ENCODE measurements at places on chromosomes 13 and 19.

DNA sequence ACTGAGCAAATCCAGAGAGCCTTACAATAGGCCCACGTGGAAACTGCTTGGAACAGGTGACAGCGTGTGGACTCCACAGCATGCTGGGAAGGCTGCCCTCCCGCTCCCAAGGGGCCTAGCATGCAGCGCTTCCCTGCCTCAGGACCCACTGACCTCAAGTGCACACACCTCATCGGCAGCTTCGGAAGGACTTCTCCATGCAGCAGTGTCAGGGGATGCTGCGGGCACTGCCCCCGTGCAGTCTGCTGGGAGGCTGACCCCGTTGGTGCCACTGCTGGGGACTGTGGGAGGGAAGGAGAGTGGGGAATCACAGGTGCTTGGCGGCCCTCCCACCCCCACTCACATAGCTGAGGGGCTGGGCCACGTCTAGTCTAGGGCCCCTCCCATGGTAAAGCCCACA lies 17.2 kb downstream of the CAPS start:
- peaks cover 16% of the 10 kb centered on the region for H3K36me3 ChIP-seq
- H3K27ac ChIP-seq, result no peak overlapping the region
- H3K4me1 ChIP-seq, result peaks cover 25% of the 10 kb centered on the region
- H3K27me3 ChIP-seq, result no peaks in the 10 kb centered on the region

DNA sequence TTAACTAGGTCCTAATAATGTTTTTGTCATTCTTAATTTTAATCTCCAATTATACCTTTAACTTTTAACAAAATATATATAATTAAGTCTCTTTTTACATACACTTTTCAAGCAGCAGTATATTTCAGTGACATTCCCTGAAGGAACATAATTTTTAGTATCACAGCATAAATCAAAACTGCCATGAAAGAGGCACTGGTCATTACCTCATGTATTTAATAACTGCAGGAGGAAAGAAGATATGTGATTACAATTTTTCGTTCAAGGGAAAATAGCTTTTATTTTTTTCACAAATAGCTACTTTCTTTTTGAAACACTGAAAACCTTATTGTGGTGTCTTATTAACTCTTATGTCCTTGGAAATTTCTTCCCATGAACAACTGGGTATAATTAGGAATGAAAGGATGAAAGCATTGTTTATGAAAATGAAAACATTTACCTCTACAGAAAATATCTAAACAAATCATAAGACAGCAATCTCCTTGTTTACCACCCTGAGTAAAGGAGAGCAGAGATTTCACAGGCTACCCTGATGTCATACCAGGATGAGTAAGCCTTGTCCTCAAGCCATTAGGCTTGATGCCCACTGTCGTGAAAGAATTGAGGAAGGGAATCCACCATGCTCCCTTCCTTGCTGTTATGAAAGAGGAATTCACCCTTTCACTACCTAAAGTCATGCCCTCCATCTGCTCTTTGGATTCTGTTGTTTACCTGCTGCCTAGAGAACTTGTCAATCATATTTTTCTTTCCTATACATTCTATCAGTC lies 877.2 kb upstream of the PCDH20 start:
- no peak overlapping the region for H3K27ac ChIP-seq
- no peaks in the 10 kb centered on the region for H3K36me3 ChIP-seq
- H3K4me3 ChIP-seq, result no peak overlapping the region
- H3K27me3 ChIP-seq, result no peaks in the 10 kb centered on the region
- no peak for DNase-seq
- no peaks in the 10 kb centered on the region for H3K4me1 ChIP-seq

DNA sequence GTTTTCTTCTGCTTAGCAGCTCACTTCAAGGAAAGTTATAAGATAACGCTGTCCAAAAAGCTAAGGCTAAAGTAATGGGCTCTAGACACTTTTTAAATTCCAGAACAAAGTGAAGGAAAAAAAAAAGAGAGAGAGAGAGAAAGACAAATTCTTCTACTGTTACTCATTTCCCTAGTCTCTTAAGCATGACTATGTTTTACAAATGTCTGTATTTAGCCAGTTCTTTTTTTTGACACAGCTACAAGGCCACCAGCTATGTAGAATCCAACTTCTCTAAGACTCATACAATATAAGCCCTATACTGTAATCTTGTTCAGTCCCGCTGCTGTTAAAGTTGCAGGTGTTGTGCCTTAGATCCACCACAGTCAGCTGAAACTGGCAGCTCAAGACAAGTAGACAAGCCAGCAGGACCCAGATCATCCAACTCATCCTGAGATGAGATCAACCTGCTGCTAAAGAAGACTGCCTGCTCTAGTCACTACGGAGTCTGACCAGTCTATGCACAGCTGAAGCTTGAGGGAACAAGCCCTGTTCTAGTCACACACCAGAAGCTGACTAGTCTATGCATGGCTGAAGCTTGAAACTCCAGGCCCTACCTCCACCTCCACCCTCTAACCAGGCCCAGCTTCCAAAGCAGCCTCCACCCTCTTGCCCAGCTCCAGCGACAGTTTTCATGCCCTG lies 10.3 kb upstream of the ZNF83 start:
- peaks cover 38% of the 10 kb centered on the region for H3K4me1 ChIP-seq
- DNase-seq, result no peak
- H3K4me3 ChIP-seq, result peak overlapping the region; percentile 47
- H3K27me3 ChIP-seq, result no peaks in the 10 kb centered on the region

GRCh38 chr13:73000027-73000674 lies 58.7 kb upstream of the KLF5 start:
- no peak overlapping the region for H3K27ac ChIP-seq
- peaks cover 4% of the 10 kb centered on the region for H3K4me1 ChIP-seq
- H3K36me3 ChIP-seq, result peaks cover 6% of the 10 kb centered on the region
- DNase-seq, result no peak
- no peak overlapping the region for H3K4me3 ChIP-seq

GRCh38 chr19:33845498-33845897 lies 48.8 kb downstream of the KCTD15 start:
- no peak overlapping the region for H3K27ac ChIP-seq
- DNase-seq, result no peak
- no peaks in the 10 kb centered on the region for H3K4me1 ChIP-seq
- H3K36me3 ChIP-seq, result no peaks in the 10 kb centered on the region

- DNase-seq, result no peak
- peaks cover 11% of the 10 kb centered on the region for H3K4me1 ChIP-seq
- H3K27ac ChIP-seq, result no peak overlapping the region
- H3K27me3 ChIP-seq, result peaks cover 2% of the 10 kb centered on the region
- H3K4me3 ChIP-seq, result no peak overlapping the region
Observed at GRCh38 chr13:47455626-47456025, 545.4 kb downstream of the SUCLA2 start.

- peak; percentile 64 for DNase-seq
- no peak overlapping the region for H3K27ac ChIP-seq
- no peaks in the 10 kb centered on the region for H3K27me3 ChIP-seq
Observed at GRCh38 chr13:57824121-57824520, 192.6 kb downstream of the PCDH17 start.

DNA sequence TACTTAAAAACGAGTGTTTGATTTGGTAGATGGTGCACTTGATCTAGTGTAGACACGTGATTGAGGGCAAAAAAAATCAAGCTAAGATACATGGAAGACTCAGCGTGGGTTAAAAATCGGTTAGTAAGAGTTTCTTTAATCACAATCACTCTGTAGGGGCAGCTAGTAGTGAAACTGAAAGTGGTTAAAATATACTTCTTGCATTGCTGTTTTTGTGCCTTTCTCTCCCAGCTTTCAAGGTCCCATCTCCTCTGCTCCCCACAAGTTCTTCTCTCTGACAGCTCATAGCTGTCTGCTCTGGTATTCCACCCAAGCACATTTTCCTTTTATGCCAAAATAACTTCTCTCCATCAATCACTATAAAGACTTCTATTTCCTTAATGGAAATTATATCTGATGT lies 1089.7 kb downstream of the EFNB2 start:
- DNase-seq, result no peak
- H3K4me3 ChIP-seq, result no peak overlapping the region
- H3K27ac ChIP-seq, result peak overlapping the region; percentile 14
- H3K4me1 ChIP-seq, result peaks cover 34% of the 10 kb centered on the region

DNA sequence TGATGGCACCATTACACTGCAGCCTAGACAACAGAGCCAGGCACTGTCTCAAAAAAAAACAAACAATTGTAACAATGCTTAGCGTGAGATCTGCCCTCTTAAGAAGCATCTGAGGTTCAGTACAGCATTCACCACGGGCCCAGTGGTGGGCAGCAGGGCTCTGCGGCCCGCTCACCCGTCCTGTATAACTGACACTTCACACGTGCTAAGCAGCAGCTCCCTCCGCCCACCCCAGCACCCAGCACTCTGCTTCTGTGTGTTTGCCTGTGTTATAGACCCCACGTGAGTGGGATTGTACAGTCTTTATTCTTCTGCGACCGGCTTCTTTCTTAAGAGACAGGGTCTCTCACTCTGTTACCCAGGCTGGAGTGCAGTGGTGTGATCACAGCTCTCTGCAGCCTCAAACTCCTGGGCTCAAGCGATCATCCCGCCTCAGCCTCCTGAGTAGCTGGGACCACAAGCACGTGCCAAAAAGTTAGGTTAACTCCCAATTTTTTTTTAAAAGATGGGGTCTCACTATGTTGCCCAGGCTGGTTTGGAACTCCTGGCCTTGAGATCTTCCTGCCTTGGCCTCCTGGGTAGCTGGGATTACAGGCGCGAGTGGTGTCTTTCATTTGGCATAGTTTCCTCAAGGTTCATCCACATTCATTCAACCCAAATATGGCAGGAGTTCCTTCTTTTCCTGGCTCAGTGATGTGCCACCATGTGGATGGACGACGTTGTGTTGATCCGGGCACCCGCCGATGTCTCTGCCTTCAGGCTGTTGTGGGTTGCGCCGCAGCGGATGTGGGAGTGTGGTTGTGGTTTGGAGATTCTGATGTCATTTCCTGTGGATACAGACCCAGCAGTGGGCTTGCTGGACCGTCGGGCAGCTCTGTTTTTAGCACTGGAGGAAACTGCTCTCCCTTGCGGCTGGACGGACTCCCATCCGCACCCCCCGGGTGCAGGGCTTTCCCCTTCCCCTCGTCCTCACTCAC lies 170.0 kb downstream of the KDM4B start:
- H3K4me3 ChIP-seq, result no peak overlapping the region
- DNase-seq, result no peak
- peaks cover 24% of the 10 kb centered on the region for H3K36me3 ChIP-seq
- H3K4me1 ChIP-seq, result peaks cover 16% of the 10 kb centered on the region

GRCh38 chr13:92126399-92126798 lies 728.0 kb downstream of the GPC5 start:
- H3K36me3 ChIP-seq, result no peaks in the 10 kb centered on the region
- H3K27me3 ChIP-seq, result peaks cover 7% of the 10 kb centered on the region

DNA sequence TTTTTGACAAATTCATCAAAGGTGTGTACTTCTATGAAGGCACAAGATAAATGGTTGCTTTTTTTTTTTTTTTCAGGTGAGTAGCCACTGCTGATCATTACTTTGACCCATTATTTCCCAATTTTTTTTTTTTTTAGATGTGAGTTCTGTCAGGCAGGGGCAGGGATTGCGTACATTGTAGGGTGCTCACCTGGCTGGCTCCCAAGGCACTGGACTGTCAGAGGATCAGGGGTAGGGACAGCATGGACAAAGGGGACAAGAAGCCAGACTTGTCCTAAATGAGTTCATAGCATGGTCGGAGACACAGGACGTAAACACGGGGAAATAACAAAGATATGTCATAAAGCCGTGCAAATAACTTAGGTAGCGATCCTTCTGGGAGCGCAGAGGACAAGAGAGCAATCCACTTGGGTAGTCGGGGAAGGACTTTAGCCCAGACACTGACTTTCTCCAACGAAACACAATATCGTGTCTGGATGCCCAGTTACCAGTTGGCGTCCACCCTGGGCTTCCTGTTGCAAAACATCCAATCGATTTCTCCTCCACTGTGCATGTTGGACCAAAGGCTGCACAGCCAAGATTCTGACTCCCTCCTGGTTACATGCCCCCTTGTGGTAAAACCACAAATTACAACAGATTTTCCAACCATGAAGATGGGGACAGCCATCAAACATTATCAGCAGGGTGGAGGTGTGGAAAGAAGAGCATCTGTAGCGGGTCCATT lies 27.5 kb upstream of the KATNAL1 start:
- no peak for DNase-seq
- H3K4me3 ChIP-seq, result no peak overlapping the region
- H3K4me1 ChIP-seq, result peaks cover 23% of the 10 kb centered on the region
- no peaks in the 10 kb centered on the region for H3K27me3 ChIP-seq
- H3K27ac ChIP-seq, result no peak overlapping the region

GRCh38 chr13:103539265-103539664 lies 473.0 kb upstream of the SLC10A2 start:
- H3K36me3 ChIP-seq, result peaks cover 6% of the 10 kb centered on the region
- no peaks in the 10 kb centered on the region for H3K4me1 ChIP-seq
- no peak overlapping the region for H3K27ac ChIP-seq
- no peak overlapping the region for H3K4me3 ChIP-seq
- DNase-seq, result no peak

DNA sequence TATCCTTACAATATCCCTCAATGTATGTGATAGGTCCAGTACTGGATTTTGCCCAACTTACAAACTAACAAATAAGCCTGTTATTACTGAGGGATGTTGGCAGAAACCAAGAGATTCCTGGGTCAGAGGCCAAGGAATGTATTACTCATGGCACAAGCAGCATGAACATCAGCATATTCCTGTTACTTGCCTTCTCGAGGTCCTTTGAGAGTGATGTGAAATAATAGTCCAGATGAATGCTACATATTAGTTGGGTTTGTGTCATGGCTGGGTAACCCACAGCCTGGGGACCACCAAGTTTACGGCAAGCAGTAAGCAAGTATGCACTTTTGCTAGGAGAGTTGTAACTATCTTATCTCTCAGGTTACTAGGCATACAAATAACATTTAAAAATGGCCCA lies 384.5 kb upstream of the GPC6 start:
- no peak overlapping the region for H3K4me3 ChIP-seq
- no peak for DNase-seq
- peaks cover 41% of the 10 kb centered on the region for H3K4me1 ChIP-seq
- no peaks in the 10 kb centered on the region for H3K27me3 ChIP-seq

GRCh38 chr13:94267581-94268366 lies 211.7 kb downstream of the DCT start:
- H3K27me3 ChIP-seq, result no peaks in the 10 kb centered on the region
- peaks cover 2% of the 10 kb centered on the region for H3K36me3 ChIP-seq
- no peak overlapping the region for H3K4me3 ChIP-seq
- peak overlapping the region; percentile 10 for H3K27ac ChIP-seq
- peaks cover 28% of the 10 kb centered on the region for H3K4me1 ChIP-seq
- no peak for DNase-seq

DNA sequence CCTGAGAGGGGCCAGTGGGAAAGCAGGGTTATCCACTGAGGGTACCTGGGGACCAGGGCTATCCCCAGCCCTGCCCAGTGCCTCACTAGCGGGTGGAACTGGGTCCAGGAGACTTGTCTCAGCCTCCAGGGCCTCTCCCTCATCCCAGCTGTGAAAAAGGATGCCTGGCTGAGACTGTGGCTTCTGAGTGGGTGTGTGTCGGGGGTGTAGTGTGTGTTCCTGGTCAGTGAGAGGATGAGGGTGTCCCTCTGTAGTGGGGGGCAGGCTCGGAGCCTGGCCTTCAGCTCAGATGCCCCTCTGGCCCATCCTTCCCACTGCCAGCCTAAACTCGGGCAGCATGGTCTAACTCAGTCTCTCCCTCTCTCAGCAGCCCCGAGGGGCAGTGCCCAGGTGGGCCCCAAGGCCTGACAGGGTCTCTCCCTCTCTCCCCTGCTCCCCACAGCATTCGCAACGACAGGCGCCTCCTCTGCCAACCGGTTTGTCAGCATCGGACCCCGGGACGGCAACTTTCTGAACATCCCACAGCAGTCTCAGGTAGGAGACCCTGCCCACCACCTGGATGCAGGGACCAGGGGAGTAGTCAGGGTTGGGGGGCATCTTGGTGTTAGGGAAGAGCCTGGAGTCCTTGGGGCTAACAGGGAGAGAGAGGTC lies 12.7 kb downstream of the LYL1 start:
- peak overlapping the region; percentile 85 for H3K27ac ChIP-seq
- peaks cover 56% of the 10 kb centered on the region for H3K4me1 ChIP-seq
- peaks cover 2% of the 10 kb centered on the region for H3K27me3 ChIP-seq
- H3K36me3 ChIP-seq, result peaks cover 19% of the 10 kb centered on the region
- DNase-seq, result no peak

Measured in chondrocyte (in vitro differentiated cells).